ENCODE measurements at places on chromosomes 3 and 15. TPM values are rescaled to one million over a fixed set of nuclear protein-coding genes. Genes with fewer than 3 reads are reported as not detected.

Gene ST6GAL1
- total RNA-seq: 0.11 TPM

Gene PDIA5
- 7.7 TPM for total RNA-seq

- H3K4me1 ChIP-seq: no peaks in the 10 kb centered on the region
- H3K36me3 ChIP-seq: no peaks in the 10 kb centered on the region
- no peaks in the 10 kb centered on the region for H3K27me3 ChIP-seq
- H3K27ac ChIP-seq: no peak overlapping the region
Observed at GRCh38 chr3:99012051-99012450, 110.6 kb upstream of the DCBLD2 start.

DNA sequence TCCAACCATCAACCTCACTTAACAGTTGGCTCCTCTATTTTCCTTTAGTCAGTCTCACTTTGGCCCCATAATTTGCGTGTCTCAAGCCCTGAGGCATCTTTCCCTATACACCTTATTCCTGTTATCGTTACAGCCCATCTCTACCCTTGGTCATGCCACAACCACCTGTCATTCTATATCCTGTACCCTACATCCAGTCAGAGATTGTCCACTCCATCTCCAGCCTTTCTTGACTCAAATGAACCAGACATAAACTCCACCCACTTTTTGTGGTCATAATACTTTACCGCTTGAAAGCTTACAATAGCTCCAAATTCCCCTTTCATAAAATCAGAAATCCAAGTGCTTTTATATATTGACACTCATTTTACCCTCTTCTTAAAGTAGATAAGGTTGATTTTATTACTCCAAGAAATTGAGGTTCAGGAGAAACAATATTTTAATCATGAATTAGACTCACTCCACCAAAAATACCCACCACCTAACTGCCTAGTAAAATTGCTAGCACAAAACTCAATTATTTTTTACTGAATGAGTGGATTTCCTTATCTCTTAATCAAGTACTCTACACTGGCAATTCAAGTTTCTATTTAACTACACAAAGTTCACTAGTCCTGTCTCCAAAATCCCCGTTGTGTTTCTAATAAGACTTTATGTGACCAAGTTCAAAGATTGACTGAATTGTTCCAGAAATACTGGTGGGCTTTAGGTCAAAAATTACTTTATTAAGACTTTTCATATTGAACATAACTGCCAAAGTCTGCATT, 9.1 kb downstream of the CCR4 start:
- H3K4me3 ChIP-seq: no peak overlapping the region
- no peak for DNase-seq
- H3K4me1 ChIP-seq: no peaks in the 10 kb centered on the region
- no peaks in the 10 kb centered on the region for H3K27me3 ChIP-seq

Gene CTXN2
- not detected for total RNA-seq

- no peak overlapping the region for H3K4me3 ChIP-seq
- H3K4me1 ChIP-seq: peaks cover 21% of the 10 kb centered on the region
Observed at GRCh38 chr15:63556246-63556645, 40.9 kb upstream of the FBXL22 start.

Gene TERC
- 61.5 TPM for total RNA-seq

DNA sequence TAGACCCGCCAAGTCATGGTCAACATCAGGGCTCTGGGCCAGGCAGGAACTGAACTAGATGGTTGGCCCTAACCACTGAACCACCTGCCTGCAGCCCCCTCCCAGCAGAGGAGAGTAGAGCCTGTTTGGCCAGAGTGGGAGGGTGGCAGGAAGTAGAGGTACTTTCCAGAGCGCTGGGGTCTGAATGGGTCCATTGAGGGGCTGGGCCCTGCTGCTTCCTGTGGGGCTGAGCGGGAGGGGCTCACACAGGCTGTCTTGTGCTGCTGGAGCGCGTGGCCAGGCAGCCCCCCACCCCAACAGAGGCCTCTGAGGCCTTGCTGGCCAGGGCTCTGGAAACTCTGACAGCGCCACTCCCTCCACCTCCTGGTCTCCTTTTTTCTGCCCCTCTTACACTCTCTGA, 17.4 kb downstream of the CSPG4 start:
- no peaks in the 10 kb centered on the region for H3K27me3 ChIP-seq
- H3K4me1 ChIP-seq: peaks cover 25% of the 10 kb centered on the region
- DNase-seq: no peak
- H3K36me3 ChIP-seq: no peaks in the 10 kb centered on the region

Gene RHOV
- total RNA-seq: not detected

GRCh38 chr3:121431726-121432517, 113.9 kb downstream of the POLQ start:
- H3K4me3 ChIP-seq: no peak overlapping the region
- no peaks in the 10 kb centered on the region for H3K27me3 ChIP-seq
- peak; percentile 21 for DNase-seq
- peaks cover 39% of the 10 kb centered on the region for H3K36me3 ChIP-seq

DNA sequence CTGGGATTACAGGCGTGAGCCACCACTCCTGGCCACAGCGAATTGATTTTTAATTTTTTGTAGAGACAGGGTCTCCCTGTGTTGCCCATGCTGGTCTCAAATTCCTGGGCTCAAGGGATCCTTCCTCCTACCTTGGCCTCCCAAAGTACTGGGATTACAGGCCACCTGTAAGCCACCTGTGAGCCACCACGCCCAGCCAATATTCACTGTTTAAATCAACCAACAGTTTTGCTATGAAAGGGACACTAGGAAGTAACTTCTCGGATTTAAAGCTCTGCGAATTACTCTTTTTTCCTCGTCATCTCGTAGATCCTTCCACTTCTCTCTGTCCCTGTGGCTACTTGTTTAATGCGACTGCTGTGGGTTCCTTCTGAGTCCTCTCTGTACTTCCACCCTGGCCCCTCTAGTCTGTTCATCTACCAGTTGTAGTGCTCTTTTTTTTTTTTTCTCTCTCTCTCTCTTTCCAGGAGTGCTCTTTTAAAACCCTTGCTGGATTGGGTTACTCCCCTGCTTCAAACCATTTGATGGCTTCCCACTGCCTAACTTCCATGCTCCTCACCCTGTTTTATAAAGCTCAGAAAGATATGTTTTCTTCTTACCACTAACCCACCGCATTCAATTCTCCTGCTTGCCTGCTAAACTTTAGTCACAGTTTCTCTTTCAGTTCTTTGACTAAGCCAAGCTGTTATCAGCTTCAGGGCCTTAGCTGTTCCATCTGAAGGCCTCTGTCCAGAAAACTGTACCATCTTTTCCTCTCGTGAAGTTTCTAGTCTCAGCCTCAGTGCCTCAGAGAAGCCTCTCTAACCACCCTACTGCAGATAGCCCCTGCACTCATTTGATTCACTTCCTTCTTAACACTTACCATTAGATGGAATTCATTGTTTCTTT, 12.4 kb downstream of the RTF1 start:
- no peaks in the 10 kb centered on the region for H3K27me3 ChIP-seq
- peaks cover 5% of the 10 kb centered on the region for H3K36me3 ChIP-seq
- no peak overlapping the region for H3K4me3 ChIP-seq

- no peaks in the 10 kb centered on the region for H3K36me3 ChIP-seq
- H3K4me1 ChIP-seq: no peaks in the 10 kb centered on the region
- no peaks in the 10 kb centered on the region for H3K27me3 ChIP-seq
- DNase-seq: no peak
- H3K27ac ChIP-seq: no peak overlapping the region
Observed at GRCh38 chr15:63843901-63844317, 10.2 kb upstream of the HERC1 start.

DNA sequence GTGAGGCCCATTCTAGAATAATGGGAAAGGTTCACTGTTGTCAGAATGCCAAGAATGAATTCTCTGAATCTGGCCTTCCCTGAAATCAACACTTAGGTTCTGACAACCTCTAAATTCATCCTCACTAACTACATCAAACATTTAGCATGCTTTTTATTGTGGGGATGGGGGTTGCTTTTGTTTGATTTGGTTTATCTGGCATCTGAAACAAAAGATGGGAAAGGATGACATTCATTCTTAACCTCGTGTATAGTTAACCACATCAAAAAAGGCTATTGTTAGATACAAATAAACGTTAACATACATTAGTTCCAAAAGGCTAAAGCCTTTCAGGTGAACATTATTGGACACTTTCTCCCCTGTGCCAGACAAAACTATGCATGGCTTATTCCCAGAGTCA, 357.3 kb downstream of the FHIT start:
- H3K27ac ChIP-seq: no peak overlapping the region
- DNase-seq: no peak
- H3K27me3 ChIP-seq: no peaks in the 10 kb centered on the region
- H3K4me3 ChIP-seq: no peak overlapping the region
- no peaks in the 10 kb centered on the region for H3K36me3 ChIP-seq
- no peaks in the 10 kb centered on the region for H3K4me1 ChIP-seq

DNA sequence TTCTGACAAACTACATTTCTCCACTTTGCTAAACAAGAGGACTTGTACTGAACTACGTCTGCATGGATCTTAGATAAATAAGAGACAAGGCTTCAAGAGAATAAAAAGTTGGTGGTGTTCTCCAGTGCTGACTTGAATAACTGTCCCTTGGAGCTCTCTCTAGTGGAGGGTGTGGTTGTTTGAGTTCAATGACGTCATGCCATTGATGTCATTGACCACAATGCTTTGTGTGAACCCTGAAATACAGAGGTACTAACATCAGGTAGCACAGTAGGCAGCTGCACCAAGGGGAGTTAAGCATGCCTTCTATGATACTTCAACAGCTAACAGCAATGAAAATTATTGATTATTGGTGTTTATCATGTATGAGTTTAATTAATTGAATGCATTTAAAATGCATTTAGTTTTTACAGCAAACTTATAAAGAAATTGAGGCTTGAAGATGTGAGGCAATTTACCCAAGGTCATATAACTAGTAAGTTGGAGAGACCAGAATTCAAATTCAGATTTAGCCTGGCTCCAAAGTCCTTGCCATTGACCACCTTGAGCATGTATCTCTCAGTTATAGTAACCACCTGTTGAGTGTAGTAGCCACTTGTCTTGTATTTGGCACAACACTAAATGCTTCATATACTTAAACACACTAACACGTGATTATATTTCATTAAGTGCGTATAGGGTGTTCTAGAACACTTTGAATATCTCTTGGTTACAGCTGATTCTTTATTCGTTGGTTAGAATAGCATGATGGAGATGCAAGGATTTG, 126.0 kb upstream of the ANKRD28 start:
- H3K27me3 ChIP-seq: no peaks in the 10 kb centered on the region
- H3K4me1 ChIP-seq: no peaks in the 10 kb centered on the region
- no peak overlapping the region for H3K4me3 ChIP-seq
- H3K27ac ChIP-seq: no peak overlapping the region
- H3K36me3 ChIP-seq: no peaks in the 10 kb centered on the region
- DNase-seq: no peak

DNA sequence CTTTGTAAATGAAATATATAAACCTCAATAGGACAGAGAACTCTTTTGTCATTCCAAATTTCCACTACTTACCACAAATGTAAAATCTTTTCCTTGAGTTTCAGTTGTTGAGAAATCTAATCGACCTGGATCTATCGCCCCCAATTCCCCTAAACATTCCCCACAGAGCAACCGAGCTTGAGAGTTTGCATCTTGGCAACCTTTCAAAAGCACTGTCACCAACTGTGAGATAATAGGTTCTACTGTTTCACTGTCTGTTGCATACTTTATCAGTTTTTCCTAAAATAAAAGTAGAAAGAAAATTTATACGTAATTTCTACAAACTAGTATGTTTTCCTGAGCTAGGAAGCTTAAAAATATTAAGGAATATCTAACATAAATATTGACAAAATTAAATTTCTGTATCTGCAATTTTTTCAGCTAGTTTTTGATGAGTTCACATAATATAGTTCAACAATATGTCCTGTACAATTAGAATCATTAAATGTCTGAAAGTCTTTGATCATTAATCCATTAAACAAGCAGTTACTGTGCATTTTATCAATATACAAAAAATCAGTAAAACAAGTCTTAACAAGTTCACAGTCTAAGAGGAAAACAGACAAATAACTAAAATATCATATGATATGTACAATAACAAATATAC, 54.5 kb downstream of the ATR start:
- no peaks in the 10 kb centered on the region for H3K4me1 ChIP-seq
- no peak overlapping the region for H3K4me3 ChIP-seq
- DNase-seq: no peak
- no peak overlapping the region for H3K27ac ChIP-seq

Gene NRG4
- not detected for total RNA-seq

Gene RTP3
- not detected for total RNA-seq

GRCh38 chr15:52308446-52309153, 13.0 kb upstream of the MYO5C start:
- H3K36me3 ChIP-seq: 0 out of 2 replicates have a peak, but pooled peaks cover 5% of the 10 kb centered on the region
- H3K4me3 ChIP-seq: no peak overlapping the region
- no peak overlapping the region for H3K27ac ChIP-seq

Gene METTL6
- 19.3 TPM for total RNA-seq

- no peak for DNase-seq
- no peaks in the 10 kb centered on the region for H3K27me3 ChIP-seq
- H3K4me1 ChIP-seq: peaks cover 11% of the 10 kb centered on the region
- H3K4me3 ChIP-seq: no peak overlapping the region
- H3K27ac ChIP-seq: no peak overlapping the region
Observed at GRCh38 chr3:52145736-52146110, 8.5 kb downstream of the POC1A start.

Gene HACL1
- total RNA-seq: 7.5 TPM

GRCh38 chr15:74438721-74439316, 5.1 kb upstream of the SEMA7A start:
- peaks cover 20% of the 10 kb centered on the region for H3K4me1 ChIP-seq
- H3K4me3 ChIP-seq: no peak overlapping the region
- H3K27me3 ChIP-seq: no peaks in the 10 kb centered on the region
- no peak overlapping the region for H3K27ac ChIP-seq
- no peaks in the 10 kb centered on the region for H3K36me3 ChIP-seq

DNA sequence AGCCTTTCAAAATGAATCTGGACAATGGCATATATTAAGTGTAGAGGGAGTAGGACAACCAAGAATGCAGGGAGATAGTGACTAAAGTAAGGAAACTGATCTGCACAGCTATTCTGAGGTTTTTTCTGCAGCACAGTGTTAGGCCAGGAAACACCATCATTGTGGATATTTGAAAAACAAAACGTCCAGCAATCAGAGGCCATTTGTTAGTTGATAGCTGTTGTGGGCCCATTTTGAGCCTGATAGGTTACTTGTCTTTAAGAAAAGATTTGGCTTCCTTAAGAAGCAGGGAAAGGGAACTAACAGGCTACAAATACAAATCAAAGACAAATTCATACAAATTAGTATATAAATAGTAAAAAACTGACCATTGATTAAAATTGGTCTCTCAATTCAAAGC, 375.8 kb upstream of the ARL6 start:
- H3K4me1 ChIP-seq: no peaks in the 10 kb centered on the region
- H3K36me3 ChIP-seq: no peaks in the 10 kb centered on the region
- H3K27ac ChIP-seq: no peak overlapping the region
- no peak for DNase-seq

DNA sequence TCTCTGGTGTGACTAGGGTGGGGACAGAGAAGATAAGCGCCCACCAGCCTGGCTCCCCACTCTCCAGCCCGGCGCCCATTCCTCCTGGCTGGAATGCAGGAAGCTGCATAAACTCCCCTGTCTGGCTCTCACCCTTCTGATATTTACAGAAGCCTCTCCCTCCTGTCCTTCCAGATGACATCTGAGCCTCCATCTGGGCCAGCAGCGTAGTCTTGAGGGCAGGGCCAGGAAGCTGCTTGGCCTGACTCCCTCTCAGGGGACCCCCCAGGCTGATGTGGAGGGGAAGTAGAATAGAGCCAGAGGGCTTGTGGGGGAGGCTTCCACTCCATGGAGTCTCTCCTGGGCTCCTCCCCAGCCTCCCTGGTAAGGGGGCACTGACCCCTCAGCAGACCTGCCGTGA, 49.9 kb downstream of the LINGO1 start:
- no peak overlapping the region for H3K4me3 ChIP-seq
- no peaks in the 10 kb centered on the region for H3K27me3 ChIP-seq

GRCh38 chr15:79433276-79433990, 1.3 kb downstream of the MINAR1 start:
- DNase-seq: no peak
- no peak overlapping the region for H3K4me3 ChIP-seq
- H3K27me3 ChIP-seq: peaks cover 53% of the 10 kb centered on the region

Gene VWA5B2
- not detected for total RNA-seq

Gene TTLL13
- not detected for total RNA-seq

All from SJSA1 (cell line).